ENCODE measurements at places on chromosomes 4 and X.
A peak's percentile ranks its signal among the peaks of the same experiment; 100 is the strongest.

- peak overlapping the region; percentile 81 for H3K27ac ChIP-seq
- no peaks in the 10 kb centered on the region for H3K27me3 ChIP-seq
- peaks cover 99% of the 10 kb centered on the region for H3K4me1 ChIP-seq
- no peak overlapping the region for H3K4me3 ChIP-seq
- H3K36me3 ChIP-seq = peaks cover 81% of the 10 kb centered on the region
These were observed 21.2 kb downstream of the WDR1 start for GRCh38 chr4:10095296-10095991.

DNA sequence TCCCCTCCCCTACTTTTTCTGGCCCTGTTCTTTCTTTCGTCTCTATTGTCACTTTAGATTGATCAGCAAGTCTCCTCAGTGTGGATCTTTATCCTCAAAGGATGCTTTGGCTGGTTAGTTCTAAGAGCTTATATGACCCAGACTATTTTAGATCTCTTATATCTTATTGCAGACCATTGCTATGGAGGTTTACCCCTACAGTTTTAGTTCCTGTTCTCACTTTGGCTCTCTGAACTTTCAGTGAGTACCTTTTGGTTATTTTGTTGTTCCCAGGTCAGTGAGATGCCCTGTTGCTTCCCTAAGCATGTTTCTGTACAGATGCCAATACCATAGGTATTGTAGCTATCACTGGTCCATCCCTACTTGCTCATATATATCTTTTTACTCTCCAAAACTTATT is 24.0 kb upstream of the MED14 start:
- no peaks in the 10 kb centered on the region for H3K27me3 ChIP-seq
- no peak overlapping the region for H3K4me3 ChIP-seq
- DNase-seq = no peak
- H3K27ac ChIP-seq = no peak overlapping the region

- no peak overlapping the region for H3K4me3 ChIP-seq
- no peak for DNase-seq
- no peaks in the 10 kb centered on the region for H3K27me3 ChIP-seq
- no peaks in the 10 kb centered on the region for H3K4me1 ChIP-seq
These were observed 412.1 kb downstream of the ADAM29 start for GRCh38 chr4:175330236-175330635.

DNA sequence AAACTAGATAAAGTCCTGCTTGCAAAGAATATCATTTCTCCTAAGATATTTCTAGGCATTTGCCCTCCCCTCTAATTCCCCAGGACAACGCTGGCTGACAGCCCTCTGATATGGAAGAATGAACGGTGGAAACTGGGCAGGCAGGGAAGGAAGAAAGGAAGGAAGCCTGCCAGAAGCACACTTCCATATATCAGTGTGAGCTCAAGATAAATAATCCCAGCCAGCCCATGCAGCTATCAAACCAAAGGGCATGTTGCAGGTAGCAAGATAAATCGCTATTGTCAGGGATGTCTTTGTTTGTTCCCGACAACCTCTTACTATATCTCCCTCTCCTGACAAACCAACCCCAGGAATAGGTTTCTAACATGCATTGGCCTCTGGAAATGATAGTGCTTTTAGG is 412.8 kb downstream of the HNRNPD start:
- H3K36me3 ChIP-seq = no peaks in the 10 kb centered on the region
- H3K4me1 ChIP-seq = no peaks in the 10 kb centered on the region
- no peak for DNase-seq
- no peak overlapping the region for H3K27ac ChIP-seq

DNA sequence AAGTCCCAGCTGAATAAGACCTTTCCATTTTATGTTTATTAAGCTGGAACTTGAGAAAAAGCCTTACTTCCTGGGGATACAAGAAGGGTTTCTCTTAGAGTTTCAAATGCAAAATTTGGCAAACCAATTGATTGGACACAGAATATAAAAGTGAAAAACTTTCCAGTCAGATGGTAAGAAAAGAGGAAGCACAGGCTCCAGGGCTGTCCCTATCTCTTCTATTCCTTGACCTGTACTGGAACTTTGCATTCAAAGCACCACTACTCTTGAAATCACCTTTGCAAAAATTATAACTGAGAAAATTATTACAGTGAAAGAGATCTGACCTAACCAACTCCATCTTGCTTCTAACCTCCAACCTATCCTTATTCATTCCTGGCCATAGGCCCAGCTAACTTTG is 11.7 kb downstream of the PROM1 start:
- H3K4me1 ChIP-seq = no peaks in the 10 kb centered on the region
- no peaks in the 10 kb centered on the region for H3K27me3 ChIP-seq
- no peak overlapping the region for H3K27ac ChIP-seq
- no peak for DNase-seq
- no peak overlapping the region for H3K4me3 ChIP-seq

GRCh38 chr4:184596044-184596616 is 53.1 kb downstream of the CASP3 start:
- no peak overlapping the region for H3K27ac ChIP-seq
- H3K4me3 ChIP-seq = no peak overlapping the region
- no peaks in the 10 kb centered on the region for H3K36me3 ChIP-seq
- no peaks in the 10 kb centered on the region for H3K4me1 ChIP-seq

GRCh38 chr4:1517592-1518411 is 111.6 kb upstream of the NKX1-1 start:
- no peaks in the 10 kb centered on the region for H3K36me3 ChIP-seq
- H3K27ac ChIP-seq = no peak overlapping the region
- no peaks in the 10 kb centered on the region for H3K4me1 ChIP-seq
- H3K27me3 ChIP-seq = peaks cover 6% of the 10 kb centered on the region

DNA sequence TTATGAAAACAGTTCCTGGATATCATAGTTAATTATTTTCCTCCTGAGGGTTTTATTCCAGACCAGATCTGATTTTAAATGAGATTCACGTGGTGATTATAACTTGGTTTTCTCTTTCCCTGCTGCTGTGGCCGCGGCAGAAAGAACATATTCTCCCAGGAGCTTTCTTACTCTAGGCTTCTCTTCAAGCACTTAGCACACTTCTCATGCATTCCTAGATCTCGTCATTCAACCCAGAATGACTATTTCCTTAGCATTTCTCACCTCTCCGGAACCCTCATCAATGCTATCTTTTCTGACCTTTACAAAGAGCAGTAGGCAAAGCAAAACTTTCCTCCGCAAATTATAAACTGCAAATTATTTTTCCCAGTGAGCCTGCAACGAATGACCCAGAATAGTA is 122.9 kb downstream of the GPAT3 start:
- H3K36me3 ChIP-seq = no peaks in the 10 kb centered on the region
- H3K27ac ChIP-seq = no peak overlapping the region
- H3K27me3 ChIP-seq = no peaks in the 10 kb centered on the region
- H3K4me3 ChIP-seq = no peak overlapping the region
- DNase-seq = no peak

- H3K36me3 ChIP-seq = no peaks in the 10 kb centered on the region
- no peaks in the 10 kb centered on the region for H3K4me1 ChIP-seq
- DNase-seq = no peak
- no peak overlapping the region for H3K4me3 ChIP-seq
These were observed 1.3 kb upstream of the CXorf65 start for GRCh38 chrX:71107762-71108360.

- no peak overlapping the region for H3K27ac ChIP-seq
- H3K4me3 ChIP-seq = no peak overlapping the region
- no peaks in the 10 kb centered on the region for H3K4me1 ChIP-seq
- DNase-seq = no peak
- H3K36me3 ChIP-seq = no peaks in the 10 kb centered on the region
- no peaks in the 10 kb centered on the region for H3K27me3 ChIP-seq
These were observed 63.0 kb upstream of the RBPJ start for GRCh38 chr4:26257850-26258249.

- peaks cover 42% of the 10 kb centered on the region for H3K4me1 ChIP-seq
- no peaks in the 10 kb centered on the region for H3K36me3 ChIP-seq
- no peak overlapping the region for H3K27ac ChIP-seq
- H3K27me3 ChIP-seq = no peaks in the 10 kb centered on the region
These were observed 6.3 kb downstream of the SLC25A4 start for GRCh38 chr4:185149392-185149791.

DNA sequence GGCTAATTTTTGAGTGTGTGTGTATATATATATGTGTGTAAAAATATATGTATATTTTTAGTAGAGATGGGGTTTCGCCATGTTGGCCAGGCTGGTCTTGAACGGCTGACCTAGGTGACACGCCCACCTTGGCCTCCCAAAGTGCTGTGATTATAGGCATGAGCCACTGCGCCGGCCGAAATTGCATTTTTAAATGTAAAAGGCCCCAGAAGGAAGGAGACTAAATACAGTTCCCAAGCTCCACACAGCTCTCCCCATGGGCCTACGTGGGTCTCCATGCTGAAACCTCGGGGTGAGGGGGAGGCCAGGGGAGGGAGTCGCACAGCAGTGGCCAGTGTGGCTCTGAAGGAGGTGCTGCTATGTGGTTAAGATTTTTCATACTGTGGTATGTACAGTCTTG is 12.8 kb upstream of the CDKN2AIP start:
- H3K4me3 ChIP-seq = no peak overlapping the region
- no peaks in the 10 kb centered on the region for H3K36me3 ChIP-seq
- no peak for DNase-seq
- no peak overlapping the region for H3K27ac ChIP-seq
- H3K27me3 ChIP-seq = no peaks in the 10 kb centered on the region

DNA sequence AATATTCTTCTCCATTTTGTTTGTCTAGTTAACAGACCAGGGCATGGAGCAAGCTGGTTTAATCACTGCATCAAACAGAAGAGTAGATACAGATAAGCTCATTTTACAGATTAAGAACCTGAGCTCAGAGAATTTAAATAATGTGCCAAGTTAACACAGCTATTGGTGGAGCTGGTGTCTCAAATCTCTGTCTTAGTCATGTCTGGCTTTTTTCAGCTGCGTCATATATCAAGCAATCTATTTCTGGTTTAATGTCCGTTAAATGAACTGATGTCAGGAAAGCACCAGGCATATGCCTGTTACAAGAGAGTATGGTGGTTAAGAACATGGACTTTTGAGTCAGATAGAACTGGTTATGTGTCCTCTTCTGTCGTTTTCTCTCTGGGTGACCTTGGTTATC is 79.8 kb upstream of the ADGRA3 start:
- no peak overlapping the region for H3K27ac ChIP-seq
- peaks cover 9% of the 10 kb centered on the region for H3K4me1 ChIP-seq
- no peaks in the 10 kb centered on the region for H3K27me3 ChIP-seq
- H3K4me3 ChIP-seq = no peak overlapping the region
- DNase-seq = no peak

- no peak overlapping the region for H3K4me3 ChIP-seq
- H3K27me3 ChIP-seq = no peaks in the 10 kb centered on the region
- H3K27ac ChIP-seq = no peak overlapping the region
- no peak for DNase-seq
- H3K36me3 ChIP-seq = no peaks in the 10 kb centered on the region
These were observed 543.9 kb upstream of the MAGEB2 start for GRCh38 chrX:29671421-29671820.

- no peak overlapping the region for H3K4me3 ChIP-seq
- H3K27me3 ChIP-seq = no peaks in the 10 kb centered on the region
- no peak for DNase-seq
- no peak overlapping the region for H3K27ac ChIP-seq
- H3K4me1 ChIP-seq = no peaks in the 10 kb centered on the region
These were observed 542.4 kb upstream of the FAM241A start for GRCh38 chr4:111602848-111603247.

DNA sequence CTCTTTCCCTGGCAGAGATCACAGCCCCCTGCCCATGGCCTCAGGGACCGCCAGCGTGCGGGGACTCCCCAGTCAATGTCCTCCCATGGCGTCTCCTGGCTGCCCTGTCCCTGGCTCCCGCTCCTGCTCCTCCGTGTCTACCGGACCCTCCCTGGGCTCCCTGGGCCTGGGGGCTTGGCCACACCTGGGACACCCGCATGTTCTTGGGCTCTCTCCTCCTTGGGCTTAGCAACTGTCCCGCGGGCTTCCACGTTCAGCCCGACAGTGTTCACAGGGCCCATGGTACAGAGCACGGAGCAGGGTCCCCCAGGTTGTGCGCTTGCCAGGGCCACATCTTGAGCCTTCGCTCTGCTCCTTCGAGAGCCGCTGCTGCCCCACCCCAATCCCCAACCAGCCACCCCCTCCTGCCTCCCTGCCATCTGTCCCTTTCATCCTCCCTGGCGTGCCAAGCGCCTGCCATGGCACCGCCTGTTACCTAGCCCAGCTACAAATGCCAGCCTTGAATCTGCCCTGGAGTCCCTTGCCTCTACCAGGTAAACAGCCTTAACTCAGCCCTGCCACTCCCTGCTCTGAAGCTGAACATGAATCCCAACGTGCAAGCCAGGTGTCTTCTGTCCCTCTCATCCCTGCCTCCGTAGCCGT is 3.9 kb downstream of the AVPR2 start:
- no peak overlapping the region for H3K4me3 ChIP-seq
- no peak for DNase-seq
- no peaks in the 10 kb centered on the region for H3K4me1 ChIP-seq
- H3K27ac ChIP-seq = no peak overlapping the region
- H3K36me3 ChIP-seq = no peaks in the 10 kb centered on the region

DNA sequence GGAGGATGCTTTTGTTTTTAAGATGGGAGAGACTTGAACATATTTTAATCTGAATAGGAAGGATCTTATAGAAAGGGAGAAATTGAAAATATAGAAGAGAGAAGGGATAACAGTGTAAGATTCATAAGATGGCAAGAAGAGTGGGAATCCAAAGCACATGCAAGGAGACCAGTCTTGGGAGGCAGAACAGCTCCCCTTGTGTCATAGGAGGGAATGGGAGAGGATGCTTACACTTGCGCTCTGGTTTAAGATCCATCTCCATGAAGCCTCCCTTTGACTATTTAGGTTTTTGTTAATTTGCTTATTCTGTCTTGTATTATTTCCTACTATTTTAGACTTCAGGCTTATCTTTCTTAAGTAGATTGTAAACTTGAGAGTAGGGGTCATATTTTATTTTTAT is 42.7 kb downstream of the KIF4A start:
- H3K36me3 ChIP-seq = no peaks in the 10 kb centered on the region
- H3K27ac ChIP-seq = no peak overlapping the region
- no peaks in the 10 kb centered on the region for H3K27me3 ChIP-seq
- no peak for DNase-seq
- H3K4me3 ChIP-seq = no peak overlapping the region

DNA sequence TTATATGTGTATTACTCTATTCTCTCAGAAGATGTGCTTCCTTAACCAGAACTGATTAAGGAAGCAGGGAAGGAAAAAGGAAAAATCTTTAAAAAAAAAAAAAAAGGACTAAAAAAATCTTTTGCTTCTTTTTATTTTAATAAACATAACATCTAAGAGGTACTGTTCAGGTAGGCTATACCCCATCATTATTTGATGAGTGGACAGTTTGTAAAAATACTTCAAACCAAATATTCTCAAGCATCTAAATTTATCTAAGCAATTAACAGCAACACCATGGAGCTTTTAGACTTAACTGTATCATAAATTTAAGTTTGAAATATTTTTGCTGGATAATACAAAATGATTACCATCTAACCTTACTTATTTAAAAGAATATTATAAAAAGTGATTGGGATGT is 168.9 kb downstream of the MAB21L2 start:
- no peak overlapping the region for H3K27ac ChIP-seq
- no peaks in the 10 kb centered on the region for H3K36me3 ChIP-seq
- DNase-seq = no peak
- no peak overlapping the region for H3K4me3 ChIP-seq
- no peaks in the 10 kb centered on the region for H3K4me1 ChIP-seq

GRCh38 chrX:71534773-71535544 is 2.1 kb downstream of the OGT start:
- no peaks in the 10 kb centered on the region for H3K36me3 ChIP-seq
- H3K4me1 ChIP-seq = peaks cover 37% of the 10 kb centered on the region
- H3K27ac ChIP-seq = peak overlapping the region; percentile 88
- H3K27me3 ChIP-seq = no peaks in the 10 kb centered on the region

All from thoracic aorta (tissue), 2 donors.